Inflammatory macrophage treated with lipopolysaccharide for 1 hour (primary cell): ENCODE measurements at places on chromosomes 11 and 22.

DNA sequence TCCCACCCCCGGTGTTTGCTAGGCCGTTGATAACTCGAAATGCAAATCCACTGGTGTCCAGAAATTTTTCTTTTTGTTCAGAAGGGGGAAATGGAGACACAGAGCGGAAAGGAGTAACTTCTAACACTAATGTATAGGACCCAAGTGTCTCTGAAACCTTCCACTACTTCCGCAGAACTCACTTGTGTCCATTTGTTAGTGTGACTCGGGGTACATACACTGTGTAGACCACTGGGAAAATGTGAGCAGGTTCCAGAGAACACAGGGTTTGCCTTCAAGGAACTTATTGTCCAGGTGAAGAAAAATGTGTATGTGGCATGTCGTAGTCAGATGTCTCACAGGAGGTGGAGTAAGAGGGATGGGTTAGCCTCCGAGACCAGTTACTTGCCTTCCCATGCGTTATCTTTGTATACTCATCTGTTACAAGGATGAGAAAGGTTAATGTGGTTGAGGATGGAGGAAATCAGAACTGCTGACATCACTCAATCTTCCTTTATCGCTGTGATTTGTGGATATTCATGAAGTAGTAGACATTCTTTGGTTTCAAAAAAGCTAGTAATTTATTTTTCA is 857 bp downstream of the ARCN1 start:
- peak; percentile 25 for DNase-seq

DNA sequence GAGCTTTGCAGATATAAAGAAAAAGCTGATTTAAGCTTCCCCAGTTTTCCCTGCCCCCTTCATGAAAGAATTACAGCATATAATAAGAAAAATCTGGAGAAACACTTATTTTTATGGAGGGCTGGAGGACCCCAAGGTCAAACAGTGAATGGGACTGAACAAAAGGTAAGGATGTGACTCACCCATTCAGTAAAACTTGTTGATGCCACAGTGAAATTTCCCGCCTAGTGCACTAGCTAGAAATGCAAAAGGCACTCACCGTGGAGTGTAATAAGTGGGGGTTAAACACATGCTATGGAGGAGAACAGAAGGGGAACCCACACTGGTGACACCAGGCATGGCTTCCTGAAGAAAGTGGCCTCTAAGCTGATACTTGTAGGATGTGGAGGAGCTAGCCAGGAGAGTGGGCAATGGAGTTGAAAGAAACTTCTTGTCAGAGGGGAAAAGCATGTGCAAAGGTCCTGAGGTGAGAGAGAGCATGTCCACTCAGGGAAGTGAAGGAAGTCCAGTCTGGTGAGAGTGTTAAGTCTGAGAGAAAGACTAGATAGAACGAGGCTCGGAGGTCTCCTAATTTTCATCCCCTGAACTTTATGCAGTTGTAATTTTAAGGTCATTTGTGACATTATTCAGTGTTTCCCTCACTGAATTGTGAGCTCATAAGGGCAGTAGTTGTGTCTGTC is 77.1 kb downstream of the MIAT start:
- DNase-seq, result no peak

DNA sequence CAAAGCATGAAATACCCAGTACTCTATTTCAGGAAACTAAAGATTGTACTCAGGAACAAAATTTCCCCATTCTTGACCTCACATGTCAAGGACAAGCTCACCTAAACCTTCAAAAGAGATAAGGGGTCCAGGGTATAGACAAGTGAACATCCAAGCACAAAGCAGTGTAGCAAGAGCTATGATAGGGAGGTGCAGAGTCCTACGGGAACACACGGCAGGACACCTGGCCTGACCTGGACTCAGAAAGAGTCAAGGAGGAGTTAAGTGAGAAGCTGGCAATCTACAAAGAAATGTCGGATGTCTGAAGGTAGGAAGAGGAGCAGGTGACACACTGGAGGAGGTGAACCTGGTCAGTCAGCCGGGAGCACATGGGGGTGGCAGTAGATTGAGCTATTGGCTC is 67.1 kb upstream of the LDLRAD3 start:
- no peak for DNase-seq

GRCh38 chr11:117072517-117073461 is 25.4 kb downstream of the SIK3 start:
- peak; percentile 89 for DNase-seq
